MV-4-11 (cell line): ENCODE measurements at places on chromosomes 2 and 18.

- DNase-seq: no peak
These were observed 11.5 kb downstream of the POLR1A start for GRCh38 chr2:86094229-86094628.

- DNase-seq: no peak
These were observed 3.1 kb downstream of the FIGN start for GRCh38 chr2:163732727-163733126.

GRCh38 chr2:179377296-179377695 lies 112.7 kb upstream of the SESTD1 start:
- no peak for DNase-seq

GRCh38 chr18:49412679-49413078 lies 47.8 kb downstream of the DYM start:
- DNase-seq: no peak

DNA sequence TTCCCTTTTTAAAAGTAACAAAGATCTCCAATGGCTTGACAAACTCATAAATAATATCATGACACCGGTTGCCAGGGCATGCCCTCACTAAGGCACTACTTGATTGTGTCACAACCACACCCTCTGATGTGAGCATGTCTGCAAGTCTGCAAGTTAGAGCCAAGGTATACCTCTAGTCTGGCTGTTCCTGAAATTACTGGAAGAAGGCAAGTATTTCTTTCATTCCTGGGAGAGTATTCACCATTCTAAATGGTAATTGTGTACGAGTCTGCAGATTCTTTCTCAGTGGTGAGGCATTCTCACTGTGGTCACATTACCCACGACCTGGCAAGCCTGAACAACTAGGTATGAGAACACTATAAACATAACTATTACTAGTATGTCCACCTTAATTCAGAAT lies 25.7 kb upstream of the RNU4ATAC start:
- DNase-seq: peak; percentile 6

DNA sequence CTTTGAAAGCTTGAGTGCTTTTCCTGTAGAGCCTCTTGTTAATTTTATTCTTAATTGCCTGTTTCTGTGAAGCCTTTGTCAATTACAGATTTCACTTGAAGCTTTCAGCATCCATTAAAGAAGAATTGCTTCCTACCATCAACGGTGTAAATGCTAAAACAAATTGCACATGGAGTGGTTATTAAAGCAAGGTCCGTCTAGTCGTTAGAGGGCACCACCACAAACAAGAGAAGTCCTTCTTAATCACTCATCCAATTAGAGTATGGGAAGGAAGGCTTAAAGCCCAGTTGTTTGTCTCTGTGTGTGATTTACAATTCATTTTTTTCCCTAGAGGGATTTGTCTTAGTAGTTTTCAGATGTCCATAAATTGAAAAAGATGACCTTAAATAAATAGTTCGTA lies 1.6 kb downstream of the KCNJ3 start:
- no peak for DNase-seq

DNA sequence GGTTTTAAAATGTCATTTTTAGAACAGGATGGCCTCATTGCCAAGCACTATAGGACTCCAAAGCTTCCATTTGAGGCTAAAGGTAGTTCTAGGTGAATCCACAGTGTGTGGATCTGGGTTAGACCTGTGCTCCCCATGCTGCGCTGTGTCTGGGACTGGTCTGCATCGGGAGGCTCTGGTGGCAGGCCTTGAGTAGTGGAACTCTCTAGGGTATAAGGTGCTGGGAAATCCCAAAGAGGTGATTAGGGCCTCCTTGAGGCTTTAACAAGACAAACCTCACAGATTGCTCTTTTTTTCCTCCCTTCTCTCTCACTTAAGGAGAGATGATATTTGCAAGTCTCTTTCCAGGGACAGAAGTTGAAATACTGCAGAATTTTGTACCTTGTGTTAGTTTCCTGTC lies 9.3 kb downstream of the SEC11C start:
- DNase-seq: no peak

DNA sequence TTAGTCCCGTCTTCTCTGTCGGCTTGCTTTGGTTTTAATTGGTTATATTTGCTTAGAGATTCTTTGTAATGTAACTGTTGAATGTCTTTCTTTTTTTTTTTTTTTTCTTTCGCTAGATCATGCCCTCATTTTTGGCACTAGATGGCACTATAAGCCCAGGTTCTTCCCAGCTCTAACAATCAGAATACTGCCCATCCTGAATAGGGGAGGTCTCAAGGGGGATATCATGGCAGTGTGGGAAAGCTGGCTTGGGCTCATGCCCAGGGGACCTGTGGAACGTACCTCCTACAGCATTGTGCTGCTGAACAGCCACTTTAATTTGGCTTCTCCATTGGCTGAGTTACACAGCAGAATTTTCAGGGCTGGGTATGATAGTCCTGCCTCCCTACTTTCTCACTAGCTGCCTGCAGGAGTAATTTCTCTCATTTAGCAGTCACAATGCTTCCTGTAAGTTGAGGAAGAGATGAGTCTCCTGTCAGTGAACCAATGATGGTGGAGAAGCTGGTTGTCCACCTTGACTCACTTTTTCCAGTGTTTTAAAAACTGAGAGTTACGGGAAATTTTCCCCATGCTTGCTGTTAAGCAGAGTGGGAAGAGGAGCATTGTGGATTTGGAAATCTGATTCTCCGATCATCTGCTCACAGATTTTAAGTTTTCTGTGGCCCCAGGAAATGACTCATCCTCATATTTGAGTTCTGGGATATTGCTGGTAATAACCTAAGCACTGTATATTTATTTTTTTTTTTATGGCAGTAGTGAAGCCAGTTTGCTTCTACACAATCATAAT lies 47.2 kb downstream of the RAD51AP2 start:
- DNase-seq: no peak

GRCh38 chr2:101014264-101014857 lies 12.3 kb downstream of the RPL31 start:
- no peak for DNase-seq

DNA sequence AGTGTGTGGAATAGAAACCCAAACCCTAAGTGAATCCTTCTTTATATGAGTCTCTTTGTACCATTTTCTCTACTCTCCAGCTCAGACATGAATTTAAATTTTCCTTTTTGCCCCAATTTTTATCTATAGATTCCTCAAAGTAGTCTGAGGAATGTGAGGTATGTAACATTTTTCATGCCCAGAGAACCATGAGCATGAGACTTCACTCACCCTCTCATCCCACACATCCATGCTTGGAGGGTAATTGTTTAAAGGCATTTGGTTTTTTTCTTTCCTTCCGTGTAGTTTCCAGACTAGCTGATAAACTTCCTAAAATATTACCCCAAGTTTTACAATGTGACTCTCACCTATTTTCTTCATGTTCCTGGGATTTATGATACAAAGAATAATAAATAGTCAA lies 2056.8 kb upstream of the CELF4 start:
- DNase-seq: no peak

DNA sequence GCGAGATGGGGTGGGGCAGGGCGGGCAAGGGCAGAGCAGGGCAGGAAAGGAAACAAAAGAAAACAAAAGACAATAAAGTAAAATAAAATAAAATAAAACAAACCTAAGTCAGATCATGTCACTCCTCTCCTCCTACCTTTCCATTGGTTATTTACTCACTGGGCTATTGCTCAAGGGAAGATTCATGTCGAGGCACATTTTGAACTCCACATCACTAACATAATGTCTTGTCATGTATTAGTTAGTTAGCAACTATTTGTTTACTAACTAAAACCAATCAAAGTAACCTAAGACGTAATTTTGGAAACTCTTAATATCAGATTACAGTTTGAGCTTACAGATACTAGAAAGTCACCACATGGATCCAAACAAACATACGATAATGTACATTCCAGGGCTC lies 2.2 kb downstream of the C1D start:
- no peak for DNase-seq

GRCh38 chr18:10033016-10033399 lies 119.2 kb downstream of the VAPA start:
- no peak for DNase-seq

GRCh38 chr2:43751476-43751990 lies 22.3 kb upstream of the DYNC2LI1 start:
- no peak for DNase-seq

DNA sequence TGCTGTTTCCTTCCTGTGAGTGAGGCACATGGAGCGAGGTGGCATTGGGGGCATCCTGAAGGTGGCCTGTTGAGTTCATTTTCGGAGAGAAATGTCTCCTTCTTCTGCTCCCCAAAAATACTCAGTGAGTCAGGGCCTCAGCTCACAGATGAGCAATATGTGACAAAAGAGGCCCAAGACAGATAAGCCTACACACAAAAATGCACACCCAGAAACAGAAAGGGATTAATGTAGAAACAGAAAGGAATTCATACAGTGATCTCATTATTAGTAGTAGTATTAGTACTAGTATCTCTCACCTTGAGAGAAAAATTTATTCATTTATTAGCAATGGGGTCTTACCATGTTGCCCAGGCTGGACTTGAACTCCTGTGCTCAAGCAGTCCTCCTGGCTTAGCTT lies 5.1 kb downstream of the GPR75 start:
- no peak for DNase-seq

- peak; percentile 13 for DNase-seq
These were observed 2.4 kb upstream of the TMEM178A start for GRCh38 chr2:39663187-39663930.

GRCh38 chr18:28846958-28847357 lies 670.0 kb upstream of the CDH2 start:
- no peak for DNase-seq

- no peak for DNase-seq
These were observed 19.3 kb upstream of the RBBP8 start for GRCh38 chr18:22913861-22914260.

- DNase-seq: peak; percentile 23
These were observed 17.2 kb upstream of the ASXL3 start for GRCh38 chr18:33560686-33561370.

- DNase-seq: no peak
These were observed 28.8 kb downstream of the STEAP3 start for GRCh38 chr2:119252186-119253113.

DNA sequence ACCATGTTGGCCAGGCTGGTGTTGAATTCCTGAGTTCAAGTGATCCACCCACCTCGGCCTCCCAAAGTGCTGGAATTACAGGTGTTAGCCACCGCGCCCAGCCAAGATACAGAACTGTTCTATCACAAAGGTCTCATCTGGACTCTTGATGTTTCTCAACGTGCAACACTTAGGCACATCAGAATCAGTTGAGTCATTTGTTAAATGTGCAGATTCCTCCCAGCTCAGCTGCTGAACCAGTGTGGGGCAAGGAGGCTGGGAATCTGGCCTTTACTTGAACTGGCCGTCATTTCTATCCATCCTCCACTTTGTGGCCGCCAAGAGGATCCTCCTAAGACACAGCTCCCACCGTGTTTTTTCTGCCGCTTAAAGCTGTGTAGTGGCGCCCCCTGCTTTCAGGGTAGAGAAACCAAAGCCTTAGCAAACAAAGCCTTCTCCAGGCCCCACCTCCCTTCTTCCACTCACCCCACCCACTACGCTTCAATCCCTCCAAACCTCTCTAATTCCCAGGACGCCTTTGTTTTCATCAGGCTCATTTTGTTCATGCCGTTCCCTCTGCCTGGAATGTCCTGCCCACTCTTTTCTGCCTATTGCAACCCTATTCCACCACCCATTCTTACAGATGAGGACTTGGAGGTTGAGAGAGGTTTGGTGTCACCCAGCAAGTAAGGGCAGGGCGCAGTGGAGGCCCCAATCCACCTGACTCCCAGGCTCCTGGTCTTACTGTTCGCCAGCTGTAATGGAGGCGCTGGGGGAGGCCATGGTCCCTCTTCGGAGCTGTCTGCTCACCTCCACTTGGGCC lies 776 bp upstream of the SPEG start:
- DNase-seq: peak; percentile 36

- DNase-seq: peak; percentile 60
These were observed 1.1 kb downstream of the TMEM18 start for GRCh38 chr2:675982-676646.

- DNase-seq: no peak
These were observed 126.4 kb downstream of the GFPT1 start for GRCh38 chr2:69260666-69261065.

GRCh38 chr2:188512456-188512855 lies 220.8 kb downstream of the GULP1 start:
- peak; percentile 3 for DNase-seq

GRCh38 chr2:47234456-47234855 lies 79.3 kb upstream of the STPG4 start:
- no peak for DNase-seq

DNA sequence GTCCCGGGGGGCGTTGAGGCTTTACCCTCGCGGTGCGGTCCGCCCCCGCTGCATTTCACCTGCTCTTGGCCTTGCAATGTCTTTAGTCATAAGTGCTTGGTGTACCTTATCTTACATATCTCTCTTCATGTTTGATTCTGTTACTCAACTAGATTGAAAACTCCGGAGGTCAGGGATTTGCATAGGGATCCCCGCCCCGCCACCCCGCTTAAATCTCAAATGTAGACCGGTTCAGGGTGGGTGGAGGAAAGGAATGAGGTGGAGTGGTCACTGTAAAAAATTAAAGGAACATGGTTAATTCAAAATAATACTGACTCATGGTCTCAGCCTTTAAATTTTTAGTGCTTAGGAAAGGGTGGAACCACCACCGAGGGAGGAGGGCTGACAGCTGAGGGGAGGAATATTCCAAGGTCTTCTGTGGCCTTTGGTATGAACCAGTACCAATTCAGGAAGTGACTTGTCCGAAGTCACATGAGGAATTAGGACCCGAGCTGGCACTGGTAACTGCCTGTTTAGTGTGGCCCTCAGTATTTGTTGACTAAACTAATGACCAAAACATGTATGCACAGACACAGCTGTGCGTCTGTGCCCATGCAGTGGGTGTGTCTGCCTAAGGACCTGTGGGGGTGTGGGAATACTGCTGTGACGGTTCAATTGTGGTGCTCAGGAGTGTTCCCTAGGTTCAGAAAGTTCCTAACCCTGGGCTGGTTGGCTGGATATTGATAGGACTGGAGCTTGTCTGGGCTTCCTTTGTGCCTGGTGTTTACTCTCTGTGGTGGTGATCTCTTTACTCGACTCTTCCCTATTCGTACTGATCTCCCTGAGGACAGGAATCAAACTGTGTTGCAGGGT lies 1.0 kb downstream of the PLEKHB2 start:
- peak; percentile 79 for DNase-seq

DNA sequence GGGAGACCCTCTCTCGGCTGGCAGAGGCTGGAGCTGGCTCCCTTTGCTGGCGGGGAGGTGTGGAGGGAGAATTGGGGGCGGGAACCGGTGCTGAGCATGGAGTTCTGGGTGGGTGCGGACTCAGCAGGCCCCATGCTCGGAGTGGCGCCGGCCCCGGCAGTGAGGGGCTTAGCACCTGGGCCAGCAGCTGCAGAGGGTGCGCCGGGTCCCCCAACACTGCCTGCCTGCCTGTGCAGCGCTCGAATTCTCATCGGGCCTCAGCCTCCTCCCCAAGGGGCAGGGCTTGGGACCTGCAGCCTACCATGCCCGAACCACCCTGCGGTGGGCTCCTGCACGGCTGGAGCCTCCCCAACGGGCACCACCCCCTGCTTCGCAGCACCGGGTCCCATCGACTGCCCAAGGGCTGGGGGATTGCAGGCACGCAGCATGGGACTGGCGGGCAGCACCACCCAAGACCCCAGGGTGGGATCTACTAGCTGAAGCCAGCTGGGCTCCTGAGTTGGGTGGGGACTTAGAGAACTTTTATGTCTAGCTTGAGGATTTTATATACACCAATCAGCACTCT lies 129.8 kb downstream of the LRRC30 start:
- DNase-seq: no peak
